ENCODE measurements at places on chromosomes 7 and 10.

GRCh38 chr10:96470116-96470743, 43.5 kb downstream of the TLL2 start:
- peak; percentile 5 for DNase-seq

DNA sequence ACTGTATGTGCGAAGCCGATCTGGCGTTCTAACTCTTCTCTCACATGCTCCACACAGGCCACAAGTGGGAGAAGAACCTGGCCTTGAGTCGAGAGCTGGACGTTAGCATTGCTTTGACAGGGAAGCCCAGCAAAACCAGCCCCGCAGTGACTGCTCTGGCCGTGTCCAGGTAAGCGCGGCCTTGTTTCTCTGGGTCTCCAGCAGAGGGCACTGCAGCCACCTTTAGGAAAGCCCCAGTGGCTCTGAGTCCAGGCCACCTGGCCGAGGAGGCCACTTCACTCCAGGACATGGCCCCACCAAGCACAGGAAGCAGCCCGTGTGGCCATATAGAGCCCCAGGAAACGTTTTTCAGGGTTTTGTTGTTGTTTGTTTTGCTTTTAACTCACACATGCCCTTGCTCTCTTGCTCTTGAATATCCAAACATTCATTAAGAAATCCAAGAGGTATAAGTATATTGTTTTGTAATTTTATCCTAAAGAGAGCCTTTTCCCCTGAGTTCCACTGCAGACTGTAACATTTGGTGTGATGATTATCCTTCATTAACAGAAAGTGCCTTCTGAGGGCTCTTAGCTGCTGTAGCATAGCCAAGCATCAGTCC, 41.8 kb upstream of the LRRC18 start:
- DNase-seq: peak; percentile 34

GRCh38 chr7:33067921-33068320, 5.3 kb upstream of the NT5C3A start:
- DNase-seq: no peak

- no peak for DNase-seq
These were observed 16.8 kb downstream of the MACC1 start for GRCh38 chr7:20200361-20200760.

- no peak for DNase-seq
These were observed 11.1 kb downstream of the CHST3 start for GRCh38 chr10:71975087-71975870.

DNA sequence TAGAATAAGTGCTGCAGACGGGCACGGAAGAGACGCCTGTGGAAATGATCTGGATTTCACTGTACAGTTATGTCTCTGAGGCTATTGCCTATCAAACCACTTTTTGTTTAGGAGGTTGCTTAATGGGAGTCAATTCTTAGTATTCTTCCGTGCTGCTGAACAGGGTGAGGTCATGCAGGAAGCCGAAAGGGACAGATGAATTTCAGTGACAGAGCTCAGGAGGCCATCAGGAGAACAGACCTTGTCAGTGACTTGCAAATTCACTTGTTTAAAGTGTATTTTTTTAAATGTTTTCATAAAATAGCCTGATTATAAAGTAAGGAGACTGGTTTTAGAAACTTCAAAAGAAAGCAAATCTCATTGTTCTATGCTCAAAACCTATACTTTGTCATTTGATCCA, 58.9 kb downstream of the XRCC2 start:
- DNase-seq: no peak

- DNase-seq: no peak
These were observed 9.7 kb downstream of the GET4 start for GRCh38 chr7:885893-886625.

DNA sequence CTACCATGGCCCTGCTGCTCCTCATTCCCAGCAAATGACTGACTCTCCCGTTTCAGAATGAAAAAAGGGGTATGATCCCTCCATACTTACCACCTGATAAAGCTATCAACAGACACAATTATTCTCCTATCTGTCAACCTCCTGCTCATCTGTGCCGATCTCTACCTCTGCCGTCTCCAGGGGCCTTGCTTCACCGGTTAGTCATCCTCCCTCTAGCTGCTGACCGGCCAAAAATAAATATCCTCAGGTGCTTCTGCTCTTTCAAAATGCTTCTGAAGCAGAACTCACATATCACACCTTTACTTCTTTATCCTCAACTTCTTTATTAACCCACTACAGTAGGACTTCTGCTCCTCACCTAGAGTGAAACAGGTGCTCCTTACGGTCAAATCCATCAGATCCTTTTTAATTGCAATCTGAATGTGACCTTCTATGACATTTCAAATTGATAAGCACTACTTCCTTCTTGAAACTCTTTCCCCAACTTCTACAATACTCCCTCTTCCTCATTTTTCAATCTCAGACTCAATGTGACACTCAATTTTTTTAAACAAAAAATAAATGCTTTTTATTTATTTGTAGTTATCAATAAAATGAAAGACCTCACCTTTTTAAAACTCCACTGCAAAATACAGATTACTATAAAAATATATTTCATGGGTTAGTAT, 63.2 kb downstream of the LMBR1 start:
- DNase-seq: no peak

DNA sequence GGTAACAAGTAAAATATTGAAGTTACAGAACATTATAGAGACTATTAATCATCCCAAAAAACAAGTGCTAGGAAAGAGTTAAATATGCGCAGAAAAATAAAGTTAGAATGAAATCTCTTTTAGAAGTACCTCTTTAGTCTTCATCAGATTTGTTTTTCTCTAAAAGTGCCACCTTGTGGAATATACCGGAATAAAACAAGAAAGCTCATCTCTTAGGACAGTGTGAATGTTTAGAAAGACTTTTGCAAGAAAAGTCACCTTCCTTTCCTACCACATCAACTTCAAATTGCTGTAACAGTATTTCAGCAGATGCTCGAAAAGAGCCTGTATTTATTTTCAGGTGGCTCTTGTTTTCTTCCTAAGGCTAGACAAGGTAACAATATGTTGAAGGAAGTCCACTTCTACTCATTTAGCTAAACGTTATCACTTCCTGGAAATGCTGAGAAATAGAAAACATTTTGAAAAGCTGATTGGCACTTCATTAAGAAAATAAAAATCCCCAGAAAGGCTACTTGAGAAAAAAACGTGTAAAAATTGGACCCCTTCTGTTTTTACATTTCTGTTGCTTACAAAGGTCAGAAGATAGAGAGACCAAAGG, 19.8 kb upstream of the FAM133B start:
- DNase-seq: no peak

DNA sequence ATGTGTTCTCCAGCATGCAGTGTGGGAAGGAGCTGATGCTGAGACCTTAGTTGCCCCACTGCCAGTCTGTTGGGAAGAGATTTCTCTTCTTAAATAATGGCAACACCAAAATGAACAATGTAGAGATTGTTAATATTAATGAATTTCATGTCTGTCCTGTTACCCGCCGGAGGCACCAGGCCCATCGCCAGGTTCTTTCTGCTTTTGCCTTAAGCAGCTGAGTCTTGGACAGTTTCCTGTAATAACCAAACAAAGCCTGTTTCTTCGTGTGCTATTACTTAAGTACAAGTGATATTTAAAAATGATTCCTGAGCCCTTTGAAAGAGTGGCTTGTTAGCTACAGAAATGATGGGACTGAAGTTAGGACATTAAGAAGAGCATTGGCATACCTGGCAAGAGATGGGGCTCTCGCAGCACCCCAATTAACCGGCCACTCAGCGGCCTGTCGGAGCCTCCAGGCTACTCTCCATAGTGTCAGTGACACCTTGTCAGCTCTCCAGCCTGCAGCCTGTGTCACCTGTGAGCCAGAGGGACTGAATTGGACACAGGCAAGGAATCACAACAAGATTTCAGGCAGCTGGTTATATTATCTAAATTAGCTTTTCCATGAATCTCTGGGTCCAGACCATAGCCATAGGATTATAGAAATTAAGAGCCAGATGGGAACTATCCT, 142.0 kb downstream of the CELF2 start:
- DNase-seq: no peak

- no peak for DNase-seq
These were observed 1382.6 kb downstream of the GATA3 start for GRCh38 chr10:9437131-9437530.

- DNase-seq: no peak
These were observed 138.4 kb downstream of the PAXIP1 start for GRCh38 chr7:154864523-154864891.
